Right renal pelvis (tissue), 4 donors: ENCODE measurements at places on chromosomes 6 and 20. TPM values are rescaled to one million over a fixed set of nuclear protein-coding genes. Genes with fewer than 3 reads are reported as not detected.

KDM1B gene
- 22.8 TPM for polyA plus RNA-seq

TFAP2C gene
- polyA plus RNA-seq: 1.3 TPM

CTSZ gene
- polyA plus RNA-seq: 77.1 TPM

PTCHD4 gene
- 2.5 TPM for polyA plus RNA-seq

PACSIN1 gene
- 0.72 TPM for polyA plus RNA-seq

PPIL6 gene
- polyA plus RNA-seq: 19.1 TPM

ATXN1 gene
- polyA plus RNA-seq: 17.2 TPM

FAM50B gene
- 13.2 TPM for polyA plus RNA-seq

TPX2 gene
- 49.6 TPM for polyA plus RNA-seq

TBXT gene
- polyA plus RNA-seq: not detected

CPNE5 gene
- 12.5 TPM for polyA plus RNA-seq

PCSK2 gene
- 1.0 TPM for polyA plus RNA-seq

FOXF2 gene
- polyA plus RNA-seq: 0.31 TPM

BMP7 gene
- 83.5 TPM for polyA plus RNA-seq

HLA-DPB1 gene
- polyA plus RNA-seq: 24.2 TPM

APOM gene
- polyA plus RNA-seq: 91.2 TPM

UNC5CL gene
- 5.7 TPM for polyA plus RNA-seq
